ENCODE measurements at places on chromosomes 4 and X.

DNA sequence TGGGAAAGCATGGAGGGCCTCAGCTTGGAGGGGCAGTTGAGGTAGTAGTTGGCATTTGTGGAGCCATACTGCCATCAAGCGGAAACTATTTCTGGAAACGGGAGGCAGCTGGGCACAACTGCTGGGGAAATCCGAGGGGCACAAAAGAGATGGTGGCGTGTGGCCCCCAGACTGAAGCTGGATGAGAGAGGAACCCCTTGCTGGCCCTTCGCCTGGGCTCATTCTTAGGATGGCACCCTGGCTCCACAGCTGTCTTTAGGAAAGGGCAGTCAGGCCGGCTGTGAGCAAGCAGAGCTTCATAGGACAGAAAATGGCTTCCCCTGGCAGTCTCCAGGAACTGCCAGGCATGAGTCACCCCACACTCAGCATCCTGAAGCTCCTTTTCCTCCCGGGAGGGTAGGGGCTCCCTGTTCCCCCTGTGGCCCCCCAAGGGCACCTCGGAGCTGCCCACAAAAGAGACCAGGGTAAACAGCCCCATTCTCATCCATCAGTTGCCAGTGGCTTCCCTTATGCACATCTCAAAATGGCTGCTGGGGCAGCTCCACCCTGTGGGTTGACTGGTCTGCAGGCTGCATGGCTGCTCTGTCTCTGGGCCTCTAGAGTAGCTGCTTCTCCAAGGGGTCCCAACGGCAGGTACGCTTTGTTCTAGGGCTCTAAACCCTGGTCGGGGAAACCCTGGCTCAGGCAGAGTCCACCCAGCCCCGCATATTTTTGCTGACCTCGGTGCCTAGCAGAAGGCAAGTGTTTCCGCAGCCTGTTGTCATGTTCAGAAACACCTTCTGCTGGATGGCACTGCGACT, 64.7 kb downstream of the NBDY start:
- DNase-seq, result no peak

DNA sequence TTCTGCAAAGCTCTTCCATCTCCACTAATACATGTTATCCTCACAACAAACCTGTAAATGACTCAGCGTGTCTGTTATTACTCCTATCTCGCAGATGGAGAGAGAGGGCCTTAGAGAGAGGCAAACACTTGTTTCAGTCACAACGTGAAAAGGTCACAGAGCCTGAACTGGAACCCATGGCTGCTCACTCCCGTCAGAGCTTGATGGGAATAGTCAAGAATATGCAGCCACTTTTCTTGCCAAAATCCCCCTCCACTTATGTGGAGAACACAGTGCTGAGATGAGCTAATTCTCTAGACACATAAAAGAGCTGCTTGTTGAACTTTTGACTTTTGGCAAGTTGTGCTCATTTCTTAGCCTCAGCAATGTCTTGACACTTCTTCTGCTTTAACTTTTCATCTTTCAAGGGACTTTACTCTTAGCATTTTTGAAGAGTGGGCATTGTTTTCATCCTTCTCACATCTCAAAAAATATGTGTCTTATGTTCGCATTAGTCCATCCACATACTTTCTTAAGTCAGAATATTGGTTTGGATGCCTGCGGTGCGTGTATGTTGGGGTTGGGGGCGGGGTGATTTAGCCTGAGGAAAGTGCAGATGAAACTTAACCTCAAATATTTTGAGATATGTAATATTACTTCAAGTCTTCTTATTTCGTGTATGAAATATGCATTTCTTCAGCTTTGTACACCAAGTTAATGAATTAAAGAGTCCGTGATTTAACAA, 69.2 kb downstream of the SYNPO2 start:
- no peak for DNase-seq

DNA sequence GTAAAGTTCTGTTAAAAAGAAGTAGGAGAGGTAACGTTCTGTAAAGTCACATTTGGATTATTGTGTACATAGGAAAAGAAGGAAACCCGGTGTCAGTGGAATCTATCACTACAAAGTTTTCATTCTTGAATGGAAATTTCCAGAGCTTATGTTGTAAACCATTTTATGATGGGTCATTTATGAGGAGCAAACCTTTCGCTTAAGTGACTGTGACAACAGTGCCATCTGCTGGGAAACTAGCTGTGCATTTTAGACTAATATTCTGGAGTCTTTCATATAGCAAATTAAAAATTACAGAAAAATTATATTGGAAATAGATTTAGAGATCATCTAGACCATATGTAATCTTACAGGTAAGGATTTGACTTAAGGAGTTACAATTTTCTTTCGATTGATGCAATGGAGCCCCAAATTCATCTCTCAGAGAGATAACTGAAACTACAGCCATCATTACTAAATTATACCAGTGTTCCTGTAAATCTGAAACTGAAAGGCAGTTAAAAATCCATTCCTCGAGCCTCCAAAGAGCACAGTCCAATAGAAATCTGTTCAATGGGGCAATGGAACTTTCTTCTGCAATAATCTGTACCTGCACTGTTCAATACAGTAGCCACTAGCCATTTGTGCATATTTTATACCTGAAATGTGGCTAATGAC, 26.9 kb downstream of the ASB9 start:
- peak; percentile 60 for DNase-seq

GRCh38 chrX:67726018-67726417, 182.2 kb downstream of the AR start:
- DNase-seq, result no peak

DNA sequence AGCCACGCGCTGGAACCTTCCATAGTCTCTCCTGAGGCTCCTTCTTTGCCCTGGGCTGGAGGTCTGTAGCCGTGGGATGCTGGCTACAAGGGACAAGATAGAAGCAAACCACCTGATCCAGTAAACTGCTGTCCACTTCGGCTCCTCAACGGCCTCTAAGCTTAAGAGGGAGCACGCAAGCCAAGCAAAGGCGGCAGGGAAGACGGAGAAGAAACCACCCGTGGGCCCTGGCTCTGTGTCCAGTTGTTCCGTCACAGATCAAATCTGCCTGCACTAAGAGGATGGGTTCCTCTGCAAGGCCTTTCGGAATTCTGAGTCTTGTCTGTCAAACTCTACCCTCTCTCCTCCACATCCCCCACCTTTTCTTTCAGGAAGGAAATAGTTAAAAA, 401 bp upstream of the EDNRA start:
- DNase-seq, result no peak

- DNase-seq, result no peak
Measured at GRCh38 chrX:20231598-20231997, 35.1 kb downstream of the RPS6KA3 start.

DNA sequence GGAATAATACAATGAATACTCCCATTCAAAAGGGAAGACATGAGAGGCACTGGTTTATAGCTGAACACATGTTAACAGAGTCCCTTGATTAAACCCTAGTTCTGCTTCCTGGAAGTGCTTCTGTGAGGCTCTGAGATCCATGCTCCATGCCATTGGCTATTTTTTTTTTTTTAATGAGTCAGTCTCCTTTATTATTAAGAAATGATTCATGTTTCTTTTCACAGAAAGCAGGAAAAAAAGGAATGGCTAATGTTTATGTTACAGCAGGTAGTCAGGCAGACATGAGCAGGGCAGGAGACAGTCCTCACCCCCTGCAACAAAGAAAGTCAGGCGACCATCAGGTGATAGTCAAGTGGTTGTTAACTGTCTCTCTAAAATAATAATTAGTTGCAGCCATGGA, 598.7 kb downstream of the EPHA5 start:
- peak; percentile 6 for DNase-seq

DNA sequence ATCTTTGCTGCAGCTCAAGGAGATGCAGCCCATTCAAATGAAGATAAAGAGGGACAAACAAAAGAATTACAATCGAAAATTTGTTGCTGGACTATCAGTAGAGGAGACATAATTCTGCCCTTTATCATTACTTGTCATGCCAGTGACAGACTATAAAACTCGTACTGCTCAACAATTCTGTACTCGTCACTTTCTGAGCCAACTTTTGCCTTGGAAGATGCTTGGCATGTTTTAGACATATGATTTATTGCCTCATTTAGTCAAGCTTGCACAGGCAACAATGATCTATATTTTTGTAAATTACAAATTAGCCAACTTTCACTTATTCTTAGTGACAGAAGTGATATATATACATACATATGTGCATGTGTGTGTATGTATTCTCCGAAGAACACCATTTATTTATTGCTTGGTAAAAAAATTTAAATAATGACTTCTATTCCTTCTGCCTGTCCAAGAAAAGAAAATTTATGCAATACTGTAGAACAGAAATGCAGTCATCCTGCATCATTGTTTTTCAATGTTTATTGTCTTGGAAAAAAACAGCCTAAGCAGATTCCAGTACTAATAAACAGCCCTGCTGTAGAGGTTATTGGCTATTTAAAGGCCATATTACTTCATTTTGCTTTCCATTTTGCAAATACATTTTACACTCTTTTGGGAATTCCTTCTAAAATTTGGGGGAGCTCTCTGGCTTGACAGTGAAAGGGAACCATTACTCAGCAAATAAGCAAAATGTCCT, 374.9 kb upstream of the GALNT7 start:
- DNase-seq, result no peak

DNA sequence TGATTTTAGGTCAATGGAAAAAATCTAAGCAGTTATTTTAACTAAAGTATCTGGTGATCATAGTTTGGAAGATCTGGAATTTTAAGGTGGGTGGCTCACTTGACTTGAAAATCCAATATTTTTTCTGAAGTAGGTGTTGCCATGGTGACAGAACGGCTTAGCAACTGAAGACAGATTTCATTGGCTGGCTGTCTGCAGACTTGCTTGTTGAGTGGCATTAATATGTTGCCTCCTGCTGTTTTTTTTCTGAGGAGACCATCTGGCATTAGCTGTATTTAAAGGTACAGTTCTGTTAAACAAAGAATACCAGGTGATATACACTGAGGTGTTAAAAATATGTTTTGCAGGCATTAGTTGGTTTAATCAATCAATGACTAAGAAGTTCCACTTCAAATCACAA, 19.8 kb downstream of the CPE start:
- DNase-seq, result peak; percentile 96

DNA sequence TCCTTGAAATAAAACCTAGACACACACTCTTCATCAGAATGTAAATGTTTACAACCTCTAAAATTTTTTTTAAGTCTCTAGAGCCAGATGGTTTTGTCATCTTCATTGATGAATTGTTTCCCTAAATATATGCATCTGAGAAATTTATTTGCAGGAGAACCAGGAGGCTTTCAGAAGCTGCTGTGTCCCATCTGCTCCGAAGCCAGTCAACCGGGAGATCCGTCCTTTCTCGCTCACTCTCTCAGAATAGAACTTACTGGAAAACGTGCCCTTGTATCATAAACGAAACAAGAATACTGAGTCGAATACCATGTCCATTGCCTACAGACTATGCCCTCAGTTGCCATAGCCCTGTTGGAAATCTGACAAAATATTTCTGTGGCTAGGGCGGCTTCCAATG, 103.5 kb downstream of the SLC34A2 start:
- no peak for DNase-seq

DNA sequence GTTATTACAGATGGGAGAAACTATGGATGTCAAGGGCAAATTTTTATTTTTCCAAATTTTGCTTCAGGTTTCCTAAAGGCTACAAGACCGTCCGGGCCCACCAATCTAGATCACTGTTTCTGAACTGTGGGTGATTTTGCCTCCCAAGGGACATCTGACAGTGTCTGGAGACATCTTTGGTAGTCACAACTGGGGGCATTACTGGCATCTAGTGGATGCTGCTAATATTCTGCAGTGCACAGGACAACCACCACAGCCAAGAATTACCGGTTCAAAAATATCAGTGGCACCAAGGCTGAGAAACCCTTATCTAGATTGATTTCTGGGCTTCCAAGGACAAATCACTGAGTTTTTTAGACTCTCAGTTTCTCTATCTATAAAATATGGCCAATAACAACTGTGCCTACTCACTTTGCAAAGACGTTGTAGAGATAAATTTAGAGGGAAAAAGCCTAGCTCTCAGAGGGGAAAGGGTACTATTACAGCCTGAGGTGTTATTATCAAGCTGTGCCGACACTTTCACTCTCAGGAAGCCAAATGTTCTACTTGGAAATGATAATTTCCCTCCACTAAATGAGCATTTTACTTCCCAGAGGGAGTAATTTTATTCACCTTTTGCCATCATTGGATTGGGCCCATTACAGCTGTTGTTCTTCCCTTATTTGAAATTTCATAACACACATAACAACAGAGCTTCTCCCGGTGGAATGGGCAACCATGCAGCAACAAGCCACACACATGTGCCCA, 442.1 kb downstream of the CENPC start:
- DNase-seq, result no peak

GRCh38 chrX:80807606-80807991, 2.1 kb downstream of the BRWD3 start:
- DNase-seq, result peak; percentile 25

DNA sequence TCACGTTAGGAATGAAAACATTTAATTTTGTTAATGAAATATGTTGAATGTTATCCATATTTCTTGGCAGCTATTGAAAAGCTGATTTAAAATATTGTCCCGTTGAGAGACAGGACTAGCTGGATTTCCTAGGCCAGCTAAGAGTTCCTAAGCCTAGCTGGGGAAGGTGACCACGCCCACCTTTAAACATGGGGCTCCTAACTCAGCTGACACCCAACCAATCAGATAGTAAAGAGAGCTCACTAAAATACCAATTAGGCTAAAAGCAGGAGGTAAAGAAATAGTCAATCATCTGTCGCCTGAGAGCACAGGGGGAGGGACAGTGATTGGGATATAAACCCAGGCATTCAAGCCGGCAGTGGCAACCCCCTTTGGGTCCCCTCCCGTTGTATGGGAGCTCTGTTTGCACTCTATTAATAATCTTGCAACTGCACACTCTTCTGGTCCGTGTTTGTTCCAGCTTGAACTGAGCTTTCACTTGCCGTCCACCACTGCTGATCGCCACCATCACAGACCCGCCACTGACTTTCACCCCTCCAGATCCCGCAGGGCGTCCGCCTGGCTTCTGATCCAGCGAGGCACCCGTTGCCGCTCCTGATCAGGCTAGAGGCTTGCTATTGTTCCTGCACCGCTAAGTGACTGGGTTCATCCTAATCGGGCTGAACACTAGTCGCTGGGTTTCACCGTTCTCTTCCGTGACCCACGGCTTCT, 308.9 kb downstream of the GLUD2 start:
- DNase-seq, result no peak

- DNase-seq, result no peak
Measured at GRCh38 chr4:17260166-17260907, 251.6 kb downstream of the QDPR start.

DNA sequence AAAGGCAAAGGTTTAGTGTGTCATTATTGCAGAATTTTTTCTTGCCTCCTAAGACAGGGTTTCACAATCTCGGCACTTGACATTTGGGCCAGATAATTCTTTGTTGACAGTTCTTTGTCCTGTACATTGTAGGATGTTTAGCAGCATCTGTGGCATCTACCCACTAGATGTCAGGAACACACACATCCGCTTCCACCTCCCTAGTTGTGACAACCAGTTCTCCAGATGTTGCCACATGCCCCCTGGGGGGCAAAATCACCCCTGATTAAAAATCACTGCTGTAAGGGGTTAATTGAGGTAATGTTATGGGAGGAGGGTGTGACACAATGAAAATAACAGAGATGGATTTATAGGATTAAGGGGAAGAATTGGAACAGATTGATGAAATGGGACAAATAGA, 75.3 kb downstream of the HMGB2 start:
- no peak for DNase-seq

GRCh38 chrX:46152756-46153155, 392.5 kb downstream of the ZNF674 start:
- no peak for DNase-seq

GRCh38 chr4:126678618-126679017, 954.1 kb upstream of the INTU start:
- DNase-seq, result peak; percentile 82
